Psoas muscle (tissue), 8 donors: ENCODE measurements at places on chromosomes 1 and 21. TPM values are rescaled to one million over a fixed set of nuclear protein-coding genes. Genes with fewer than 3 reads are reported as not detected.
A peak's percentile ranks its signal among the peaks of the same experiment; 100 is the strongest.

DNA sequence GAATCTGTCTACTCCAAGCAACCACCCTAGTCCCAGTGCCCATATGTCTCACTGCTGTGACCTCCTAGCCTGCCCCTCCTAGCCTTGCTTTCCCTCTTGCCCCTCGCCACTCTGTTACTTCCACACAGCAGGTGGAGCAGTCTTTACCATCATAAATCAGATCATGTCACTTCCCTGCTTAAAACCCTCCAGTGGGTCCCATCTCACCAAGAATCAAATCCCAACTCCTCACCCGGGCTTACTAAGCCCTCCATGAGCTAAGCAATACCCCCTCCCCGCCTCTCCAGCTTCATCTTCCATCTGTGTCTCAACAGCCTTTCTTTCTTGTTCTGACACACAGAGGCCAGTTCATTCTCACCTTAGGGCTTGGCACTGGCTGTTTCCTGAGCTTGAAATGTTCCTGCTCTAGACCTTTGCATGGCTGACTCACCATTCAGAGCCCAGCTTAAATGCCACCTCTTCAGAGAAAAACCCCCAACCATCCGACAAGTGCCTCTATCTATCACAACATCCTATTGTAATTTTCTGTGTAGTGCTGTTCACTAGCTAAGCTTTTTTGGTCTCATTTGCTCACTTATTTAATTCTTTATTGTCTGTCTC is 22.3 kb downstream of the KNCN start:
- no peak for DNase-seq

Gene TTC22
- 0.03 TPM for polyA plus RNA-seq

DNA sequence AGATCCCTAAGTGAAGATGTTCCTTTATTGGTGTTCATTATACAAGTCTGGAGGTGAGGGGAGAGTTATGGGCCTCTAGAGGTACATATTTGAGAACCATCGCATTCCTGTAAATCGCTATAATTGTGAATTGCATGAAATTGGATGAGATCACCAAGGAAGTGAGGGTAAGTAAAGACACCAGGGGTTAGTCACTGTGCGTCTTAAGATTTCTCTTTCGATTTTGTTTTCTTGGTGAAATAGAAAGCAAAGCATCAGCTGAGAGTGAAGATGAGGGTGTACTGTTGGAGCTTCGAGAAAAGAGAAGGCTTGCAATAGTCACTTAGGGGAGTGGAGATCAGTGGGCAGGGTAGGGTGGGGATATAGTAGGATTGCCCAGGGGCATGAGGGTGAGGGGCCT is 82.1 kb downstream of the RAVER2 start:
- no peak for DNase-seq

DNA sequence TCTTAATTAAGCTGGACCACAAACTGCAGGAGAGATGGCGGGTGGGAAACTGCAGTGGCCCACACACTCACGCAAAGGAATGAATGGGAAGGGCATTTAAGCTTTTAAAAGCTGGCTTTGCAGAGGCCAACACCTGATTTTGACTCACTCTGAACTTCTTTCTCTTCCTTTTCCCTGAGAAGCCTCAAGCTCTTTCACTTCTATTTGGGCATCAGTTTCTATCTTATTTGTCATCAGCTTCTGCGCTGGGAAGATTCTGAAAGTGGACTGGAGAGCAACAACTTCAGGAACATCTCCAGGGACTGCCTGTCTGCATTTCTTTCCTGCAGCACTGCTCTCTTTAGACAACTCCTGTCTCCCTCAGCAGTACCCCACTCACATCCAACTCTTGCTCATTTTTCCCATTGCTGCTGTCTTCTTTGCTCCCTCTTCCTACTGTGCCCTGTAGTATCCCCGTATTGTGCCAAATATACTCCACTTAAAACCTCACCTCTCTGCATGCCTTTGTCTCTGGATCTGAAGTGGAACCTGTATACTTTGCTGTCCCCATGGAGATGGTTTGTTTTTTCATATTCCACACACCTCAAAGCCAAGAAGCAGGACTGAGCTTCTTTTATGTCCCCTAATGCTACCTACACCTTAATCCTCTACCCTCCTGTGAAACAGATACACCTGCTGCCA is 143.3 kb upstream of the JUN start:
- no peak for DNase-seq

Gene GGPS1
- polyA plus RNA-seq = 34.0 TPM

GRCh38 chr1:199353906-199354305 is 673.6 kb upstream of the NR5A2 start:
- DNase-seq = no peak

DNA sequence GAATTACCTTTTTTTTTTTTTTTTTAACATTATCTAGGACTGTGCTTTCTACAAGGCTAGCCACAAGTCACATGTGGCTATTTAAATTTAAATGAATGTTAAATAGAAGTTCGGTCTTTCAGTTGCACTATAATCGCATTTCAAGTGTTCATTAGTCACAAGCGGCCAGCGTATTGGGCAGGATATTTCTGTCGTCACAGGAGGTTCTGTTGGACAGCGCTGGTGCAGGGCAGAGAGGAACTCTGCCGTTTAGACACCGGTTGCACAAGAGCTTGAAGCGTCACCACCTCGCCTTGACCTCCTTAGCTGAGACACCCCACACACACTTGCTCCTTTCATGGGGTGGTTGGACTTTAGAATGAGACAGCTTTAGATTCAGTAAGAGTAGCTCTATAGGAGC is 64.1 kb downstream of the BACE2 start:
- DNase-seq = no peak

Gene FCRL6
- polyA plus RNA-seq = not detected

DNA sequence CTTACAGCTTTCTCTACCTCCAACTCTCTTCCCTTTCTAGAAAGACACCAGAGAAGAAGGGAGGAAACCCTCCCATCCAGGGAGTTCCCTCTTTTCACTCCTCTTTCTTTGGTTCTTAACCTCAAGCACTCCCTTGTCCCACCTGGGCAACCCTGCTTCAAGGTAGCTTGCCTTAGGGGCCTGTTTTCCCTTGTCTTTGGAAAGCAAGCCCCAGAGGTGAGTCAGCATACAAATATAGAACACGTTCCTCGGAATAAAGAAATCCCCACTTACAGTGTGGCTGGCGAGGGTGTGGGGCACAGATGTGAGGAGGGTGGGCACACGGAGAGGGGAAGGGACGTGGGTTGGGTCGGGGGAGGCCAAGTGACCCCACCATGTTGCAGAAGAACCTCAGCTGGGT is 26.1 kb upstream of the KCNE2 start:
- no peak for DNase-seq

GRCh38 chr1:25257196-25257595 is 9.9 kb upstream of the RSRP1 start:
- DNase-seq = no peak

GRCh38 chr1:10430216-10431069 is at the start of gene CENPS:
CENPS (plus strand) TSS chr1:10430433; CDS start chr1:10430518, 85 bp downstream.
- DNase-seq = peak; percentile 95

DNA sequence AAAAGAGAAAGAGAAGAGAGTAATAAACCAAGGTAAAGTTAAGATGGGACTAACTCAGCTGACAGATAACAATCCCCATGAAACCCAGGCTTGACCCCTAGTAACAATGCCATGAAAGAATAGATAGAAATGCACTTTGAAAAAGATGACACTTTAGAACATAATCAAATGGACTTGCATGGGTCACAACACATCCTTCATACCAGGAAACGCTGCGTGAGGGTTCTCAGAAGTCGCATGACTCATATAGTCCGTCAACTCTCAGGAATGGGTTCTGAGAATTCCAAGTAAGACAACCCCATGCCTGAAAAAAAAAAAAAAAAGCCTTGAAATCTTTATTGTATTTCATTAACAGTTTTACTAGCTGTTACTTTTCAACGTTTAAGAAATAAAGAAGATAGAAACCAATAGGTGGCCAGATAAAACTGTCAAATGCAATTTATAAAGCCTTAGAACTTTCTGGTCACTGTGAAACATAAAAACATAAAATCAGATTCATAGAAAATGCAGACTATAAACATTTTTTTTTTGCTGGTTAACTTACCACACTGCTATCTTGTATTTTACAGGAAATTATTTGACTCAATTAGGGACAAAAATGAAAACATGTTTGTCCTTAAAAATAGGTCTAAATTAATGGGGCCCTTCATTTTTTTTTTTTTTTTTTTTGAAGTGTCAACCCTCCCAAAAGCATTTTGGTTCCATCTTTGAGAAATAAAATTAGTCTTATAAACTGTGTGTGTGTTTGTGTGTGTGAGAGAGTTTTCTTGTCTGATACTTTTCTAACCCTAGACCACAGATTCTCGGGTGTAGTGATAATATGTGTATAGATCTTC is 202.1 kb downstream of the NCAM2 start:
- DNase-seq = peak; percentile 55

DNA sequence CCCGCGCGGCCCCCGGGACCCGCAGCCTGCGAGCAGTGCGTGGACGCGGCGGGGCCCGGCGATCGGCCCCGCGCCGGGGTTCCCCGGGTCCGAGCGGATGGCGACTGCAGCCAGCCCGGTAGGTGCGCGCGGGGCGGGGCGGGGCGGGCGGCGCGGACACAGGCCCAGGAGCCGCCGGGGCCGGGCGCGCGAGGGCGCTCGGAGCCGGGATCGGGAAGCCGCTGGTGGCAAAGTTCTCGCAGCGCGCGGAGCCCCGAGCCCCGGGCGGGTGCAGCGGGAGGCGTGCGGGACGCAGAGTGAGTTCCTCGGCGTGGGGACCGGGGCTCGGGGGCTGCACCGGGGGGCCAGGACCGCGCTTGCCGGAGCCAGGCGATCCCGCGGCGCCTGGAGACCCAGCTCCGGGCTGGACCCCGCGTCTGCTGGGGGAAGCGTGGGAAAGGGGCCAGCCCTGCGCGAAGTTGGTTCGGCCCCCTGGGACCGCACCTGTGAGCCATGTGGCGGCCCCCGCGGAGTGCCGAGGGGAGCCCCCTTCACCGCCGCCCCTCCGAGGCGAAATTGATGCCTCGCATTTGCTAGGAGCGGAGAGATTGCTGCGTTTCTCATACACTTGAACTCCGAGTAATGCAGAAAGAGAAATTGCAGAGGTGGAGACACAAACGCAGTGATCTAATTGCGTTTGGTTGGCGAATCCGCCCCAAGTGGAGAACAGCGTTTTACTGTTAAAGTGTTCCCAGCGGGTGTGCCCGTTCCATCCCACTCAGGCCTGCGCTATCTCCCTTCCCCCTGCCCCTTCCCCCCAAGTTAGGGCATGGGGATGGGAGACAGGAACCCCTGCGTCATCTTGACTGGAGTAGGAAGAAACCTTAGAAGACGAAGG is 228.9 kb upstream of the TMEM51 start:
- DNase-seq = peak; percentile 37

GRCh38 chr1:83802023-83802422 is 196.9 kb downstream of the TTLL7 start:
- no peak for DNase-seq

Gene FNDC5
- 176 TPM for polyA plus RNA-seq

GRCh38 chr1:84165601-84166000 is 21.5 kb downstream of the PRKACB start:
- DNase-seq = no peak

- DNase-seq = no peak
Observed at GRCh38 chr1:217955723-217956122, 324.6 kb downstream of the SPATA17 start.

DNA sequence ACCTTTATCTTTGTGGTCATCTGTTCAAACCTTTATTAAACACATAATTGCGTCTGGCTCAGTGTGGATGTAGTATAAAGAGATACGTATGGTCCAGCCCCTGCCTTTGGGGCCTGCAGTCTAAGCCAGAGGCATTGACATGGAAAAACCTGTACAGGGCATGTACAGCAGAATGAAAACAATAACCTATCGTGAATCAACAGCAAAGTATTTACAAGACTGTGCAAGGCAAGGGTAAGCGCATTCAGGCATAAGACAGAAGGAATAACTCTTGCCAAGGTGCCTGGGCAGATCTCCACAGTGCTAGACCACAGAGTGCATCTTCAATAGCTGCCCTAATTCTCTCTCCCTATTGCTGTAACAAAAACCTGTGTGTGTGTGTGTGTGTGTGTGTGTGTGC is 35.5 kb downstream of the KIRREL1 start:
- no peak for DNase-seq

DNA sequence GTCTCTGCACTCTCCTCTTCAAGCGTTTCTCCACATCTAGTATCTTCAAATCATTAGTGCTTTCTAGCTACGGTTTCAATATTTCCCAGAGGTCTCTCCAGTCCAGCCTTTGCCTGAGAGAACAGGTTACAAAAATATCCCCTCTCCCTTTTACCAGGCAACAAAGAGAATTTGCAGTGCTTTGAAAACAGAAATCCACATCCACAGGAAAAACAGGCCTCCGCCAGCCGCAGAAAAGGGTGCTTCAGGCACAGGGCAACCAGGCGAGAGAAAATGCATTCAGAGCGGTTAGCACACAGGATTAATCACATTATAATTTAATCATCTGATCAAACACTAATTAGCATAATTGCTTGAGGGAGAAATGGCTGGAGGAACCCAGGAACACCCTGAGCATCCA is 13.8 kb downstream of the DSCAM start:
- DNase-seq = no peak

DNA sequence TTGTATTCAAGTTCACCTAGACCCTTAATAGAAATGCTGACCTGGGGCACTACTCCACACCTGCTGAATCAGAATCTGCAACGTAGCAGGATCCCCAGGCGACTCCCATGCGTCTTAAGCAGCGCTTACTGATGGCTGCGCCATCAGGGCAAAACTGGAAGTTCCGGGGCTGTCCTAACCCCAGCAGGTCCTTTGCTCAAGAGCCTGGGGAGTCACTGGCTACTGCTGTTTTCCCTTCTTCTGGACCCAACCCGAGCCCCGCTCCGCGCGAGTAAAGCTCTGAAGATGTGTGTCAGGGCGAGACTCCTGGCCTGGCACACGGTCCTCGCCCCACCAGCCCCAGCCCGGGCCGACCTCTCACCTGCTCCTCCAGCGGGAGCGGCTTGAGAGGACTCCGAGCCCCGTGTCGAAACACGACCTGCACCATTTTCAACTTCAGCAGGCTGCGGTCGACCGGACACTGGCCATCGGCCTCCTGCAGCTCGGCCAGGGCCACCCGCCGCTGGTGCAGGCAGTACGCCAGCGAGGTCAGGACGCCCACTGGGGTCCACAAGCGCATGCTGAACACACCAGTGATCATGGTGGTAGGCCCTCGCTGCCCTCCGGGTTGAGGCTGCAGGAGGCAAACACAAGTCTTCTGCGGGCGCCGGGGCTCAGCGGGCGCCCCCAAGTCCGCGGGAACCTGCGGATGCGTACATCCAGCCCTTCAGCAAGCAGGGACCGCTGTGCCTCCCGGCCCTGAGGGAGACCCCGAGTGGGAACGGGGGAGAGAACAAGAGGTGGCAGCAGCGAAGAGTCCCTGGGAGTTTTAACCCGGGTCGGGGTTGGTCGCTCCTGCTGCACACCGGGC is 630 bp downstream of the ACP6 start:
- DNase-seq = peak; percentile 73

Gene TMEM51
- 0.99 TPM for polyA plus RNA-seq

DNA sequence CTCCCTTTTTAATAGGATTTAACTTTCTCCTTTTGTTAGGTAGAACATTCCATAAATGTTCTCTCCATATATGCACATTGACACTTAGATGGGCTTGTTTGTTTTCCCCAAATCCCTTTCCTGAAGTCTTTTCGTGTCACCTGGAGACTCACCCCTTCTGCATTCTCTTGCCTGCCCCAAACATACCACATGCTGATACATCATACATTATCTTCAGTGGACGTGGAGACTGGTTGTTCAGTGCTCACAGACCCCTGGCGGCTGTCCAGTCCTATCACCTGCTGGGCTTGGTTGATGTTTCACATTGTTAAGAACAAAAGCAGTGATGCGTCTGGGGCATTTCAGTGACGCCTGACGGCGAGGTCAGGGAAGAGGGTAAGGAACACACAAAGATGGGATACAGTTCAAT is 22.2 kb downstream of the FMOD start:
- no peak for DNase-seq
